ENCODE measurements at places on chromosomes 6 and 20.

GRCh38 chr6:10495029-10495428 lies 26.1 kb upstream of the GCNT2 start:
- no peak for DNase-seq

- no peak for DNase-seq
These were observed 40.4 kb downstream of the CEBPB start for GRCh38 chr20:50230871-50231560.

- no peak for DNase-seq
These were observed 99.9 kb upstream of the PMEPA1 start for GRCh38 chr20:57809661-57810172.

DNA sequence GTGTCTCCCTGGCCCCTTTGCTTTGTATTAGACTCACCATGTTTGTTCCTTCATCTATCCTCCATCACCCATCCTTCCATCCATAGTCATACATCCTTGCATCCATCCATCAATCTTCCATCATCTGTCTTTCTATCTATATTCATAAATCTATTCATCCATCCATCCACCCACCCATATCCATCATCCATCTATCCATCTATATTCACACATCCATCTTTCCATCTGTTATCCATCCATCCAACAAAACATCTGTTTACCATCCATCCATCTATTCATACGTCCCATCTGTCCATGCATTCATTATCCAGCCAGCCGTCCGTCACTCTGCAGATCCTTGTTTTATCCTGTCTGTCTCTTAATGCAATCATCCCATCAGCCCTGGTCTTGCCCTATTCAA lies 10.6 kb downstream of the DDR1 start:
- no peak for DNase-seq

GRCh38 chr6:22042706-22043105 lies 254.1 kb downstream of the PRL start:
- DNase-seq = no peak

DNA sequence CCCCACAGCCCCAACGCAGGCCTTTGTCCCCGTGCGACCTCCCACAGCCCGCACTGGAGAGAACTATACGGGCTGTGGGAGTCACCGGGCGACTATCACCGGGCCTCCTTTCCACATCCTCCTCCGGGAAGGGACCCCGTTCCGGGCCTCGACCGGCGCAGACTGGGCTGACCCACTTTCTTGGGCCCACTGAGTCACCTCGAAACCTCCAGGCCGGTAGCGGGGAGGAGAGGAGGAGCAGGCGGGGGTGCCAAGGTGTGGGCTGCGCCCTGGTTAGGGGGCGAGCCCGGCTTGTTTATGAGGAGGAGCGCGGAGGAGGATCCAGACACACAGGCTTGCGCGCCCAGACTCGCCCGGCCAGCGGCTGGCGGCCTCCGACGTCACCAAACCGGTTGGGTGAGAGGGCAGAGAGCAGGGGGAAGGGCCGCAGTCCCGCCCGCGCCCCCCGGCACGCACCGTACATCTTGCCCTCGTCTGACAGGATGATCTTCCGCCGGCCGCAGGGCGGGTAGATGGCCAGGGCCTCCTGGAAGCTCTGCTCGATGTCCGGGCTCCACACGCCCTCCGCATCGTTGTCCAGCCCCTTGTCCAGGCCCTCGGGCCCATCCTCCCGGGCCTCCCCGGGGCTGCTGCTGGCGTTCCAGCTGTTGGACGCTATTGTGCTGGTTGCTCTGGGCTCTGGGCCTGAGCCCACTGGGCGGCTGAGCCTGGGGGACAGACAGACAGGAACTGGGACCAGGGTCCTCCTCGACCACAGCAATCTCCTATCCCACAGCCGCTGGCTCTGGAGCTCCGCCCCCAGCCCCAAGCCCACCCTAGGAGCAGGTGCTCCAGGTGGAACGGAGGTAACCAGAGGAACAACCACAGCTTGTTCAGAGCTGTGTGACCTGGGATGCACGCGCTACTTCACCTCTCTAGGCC lies 10.6 kb downstream of the TEAD3 start:
- DNase-seq = no peak

DNA sequence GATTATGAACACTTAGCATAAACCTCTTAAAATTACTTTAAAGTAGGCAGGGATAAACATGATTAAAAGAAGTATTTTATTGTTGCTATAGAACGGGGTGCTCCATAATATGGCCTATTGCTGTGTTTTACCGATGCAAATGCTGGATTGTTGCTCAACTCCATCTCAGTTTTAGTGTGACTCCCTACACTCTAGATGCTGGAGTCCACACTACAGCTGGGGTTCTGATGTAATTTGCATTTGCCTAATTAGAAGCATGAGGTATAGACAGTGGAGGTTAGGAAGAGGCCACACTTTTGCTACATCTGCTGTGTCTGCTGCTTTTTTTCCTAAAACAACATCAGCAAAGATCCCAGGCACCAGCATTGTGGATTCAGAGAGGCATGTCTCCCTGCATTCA lies 6.7 kb upstream of the HMGN3 start:
- no peak for DNase-seq

- DNase-seq = peak; percentile 27
These were observed 447 bp downstream of the MCM3 start for GRCh38 chr6:52284131-52284459.

- no peak for DNase-seq
These were observed 312.1 kb upstream of the MAN1A1 start for GRCh38 chr6:119661628-119662027.

DNA sequence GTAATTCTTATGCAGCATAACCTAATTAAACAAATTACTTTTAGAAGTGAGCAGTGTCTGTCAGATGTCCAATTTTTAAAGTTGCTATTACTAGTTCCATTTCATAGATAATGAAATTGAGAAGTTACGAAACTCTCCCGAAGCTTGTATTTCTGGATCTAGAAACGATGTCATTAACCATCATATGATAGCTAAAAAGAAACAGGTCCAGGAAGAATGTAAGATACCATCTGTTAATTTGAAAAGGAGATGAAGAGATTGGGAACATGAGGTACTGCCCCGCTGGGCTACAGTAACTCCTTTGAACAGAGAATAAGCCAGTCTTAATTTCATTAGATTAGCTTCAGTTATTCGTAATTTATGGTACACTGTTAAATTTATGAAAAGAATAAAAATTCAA lies 47.5 kb upstream of the TMX4 start:
- no peak for DNase-seq

- DNase-seq = no peak
These were observed 22.9 kb downstream of the COL20A1 start for GRCh38 chr20:63315731-63316491.

DNA sequence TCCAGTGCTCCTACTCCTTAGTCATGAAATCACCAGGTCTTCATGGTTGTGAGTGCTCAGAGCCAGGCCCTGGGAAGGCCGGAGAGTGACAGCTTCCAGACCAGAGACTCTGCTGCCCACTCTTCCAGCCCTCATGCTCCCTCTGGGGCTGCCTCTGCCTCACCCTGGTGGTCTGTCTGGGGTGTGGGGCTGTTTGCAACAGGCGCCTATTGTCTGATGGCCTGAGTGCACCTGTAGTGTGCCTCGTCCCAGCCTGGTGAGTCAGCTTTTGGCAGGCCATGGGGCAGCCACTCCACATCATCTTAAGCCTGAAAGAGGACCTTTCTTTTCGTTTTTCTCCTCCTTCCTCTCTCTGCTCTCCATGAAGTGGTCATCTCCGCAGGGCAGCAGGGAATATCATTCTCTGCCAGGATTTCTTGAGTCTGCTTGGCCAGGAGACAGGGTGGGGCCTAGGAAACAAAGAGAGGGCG lies 173.8 kb downstream of the VEGFA start:
- no peak for DNase-seq
